Neural progenitor cell (in vitro differentiated cells): ENCODE measurements at places on chromosomes 11 and 22.

DNA sequence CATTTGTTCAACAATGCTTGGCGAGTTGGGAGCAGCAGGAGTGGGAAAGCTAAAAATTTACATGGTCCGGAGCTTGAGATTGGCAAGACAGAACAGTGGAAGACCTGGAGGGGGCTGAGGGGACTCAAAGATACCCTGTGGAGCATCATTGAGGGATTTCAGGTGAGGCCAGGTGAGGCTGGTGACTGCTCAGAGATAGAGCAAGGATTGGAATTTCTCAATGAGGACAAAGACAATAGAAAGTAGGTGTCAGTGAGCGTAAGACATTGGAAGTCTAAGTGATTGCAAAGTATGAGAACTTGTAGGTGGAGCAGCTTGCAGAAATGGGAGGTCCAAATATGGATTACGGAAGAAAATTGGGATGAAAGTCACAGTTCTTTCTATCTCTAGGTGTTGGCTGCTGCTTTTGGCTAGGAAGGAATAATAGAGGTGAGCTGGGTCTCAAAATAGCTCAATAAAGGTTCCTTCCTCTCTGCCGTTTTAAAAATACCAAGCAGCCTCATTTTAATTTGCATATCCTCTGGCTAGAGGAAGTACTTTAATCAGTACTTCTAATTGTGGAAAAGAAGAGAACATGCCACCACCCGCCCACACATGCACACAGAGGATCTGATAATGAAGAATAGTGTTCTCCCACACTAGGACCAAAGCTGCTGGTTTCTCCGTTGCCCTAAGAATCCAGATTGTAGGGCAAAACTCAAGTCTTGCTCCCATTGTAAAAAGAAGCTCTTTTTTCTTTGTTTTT is 41.8 kb upstream of the SORL1-AS1 start:
- no peak overlapping the region for H3K4me3 ChIP-seq
- no peaks in the 10 kb centered on the region for H3K27me3 ChIP-seq
- DNase-seq: no peak
- no peaks in the 10 kb centered on the region for H3K36me3 ChIP-seq
- H3K27ac ChIP-seq: no peak overlapping the region
- H3K4me1 ChIP-seq: peaks cover 40% of the 10 kb centered on the region

DNA sequence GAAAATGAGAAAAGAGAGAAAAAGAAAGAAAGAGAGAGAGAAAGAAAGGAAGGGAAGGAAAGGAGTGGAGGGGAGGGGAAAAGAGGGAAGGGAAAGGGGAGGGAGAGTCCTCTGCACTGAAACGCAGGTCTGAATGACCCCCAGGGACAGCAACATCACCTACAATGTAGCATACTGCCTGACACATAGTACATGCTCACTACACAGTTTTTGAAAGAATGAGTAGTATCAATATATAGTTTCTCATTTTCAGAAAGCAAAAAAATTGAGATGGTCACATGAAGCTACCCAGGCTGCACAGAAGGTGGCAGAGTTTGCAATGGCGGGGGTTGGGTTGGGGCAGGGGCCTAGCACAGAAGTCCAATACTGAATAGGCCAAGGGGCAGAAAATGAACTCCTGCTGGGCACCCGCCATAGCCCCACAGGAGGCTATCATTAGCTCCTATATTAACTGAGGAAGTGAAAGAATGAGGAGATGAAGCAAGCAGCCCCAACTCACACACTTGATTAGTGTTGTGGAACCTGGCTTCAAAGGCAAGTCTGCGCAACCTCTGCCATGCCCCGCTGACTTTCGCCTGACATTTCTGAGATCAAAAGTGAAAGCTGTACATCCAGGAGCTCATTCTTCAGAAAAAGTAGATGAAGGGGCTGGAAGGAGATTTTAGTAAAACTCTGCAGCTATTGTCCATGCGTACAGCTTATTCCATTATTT is 241.2 kb upstream of the SYN3 start:
- peaks cover 15% of the 10 kb centered on the region for H3K4me1 ChIP-seq
- no peaks in the 10 kb centered on the region for H3K36me3 ChIP-seq
- no peak overlapping the region for H3K4me3 ChIP-seq
- DNase-seq: peak; percentile 14
- no peak overlapping the region for H3K27ac ChIP-seq

- no peak overlapping the region for H3K4me3 ChIP-seq
- H3K4me1 ChIP-seq: peaks cover 22% of the 10 kb centered on the region
- DNase-seq: no peak
- H3K27me3 ChIP-seq: peaks cover 94% of the 10 kb centered on the region
Measured at GRCh38 chr11:120208001-120208441, 2.8 kb upstream of the OAF start.

DNA sequence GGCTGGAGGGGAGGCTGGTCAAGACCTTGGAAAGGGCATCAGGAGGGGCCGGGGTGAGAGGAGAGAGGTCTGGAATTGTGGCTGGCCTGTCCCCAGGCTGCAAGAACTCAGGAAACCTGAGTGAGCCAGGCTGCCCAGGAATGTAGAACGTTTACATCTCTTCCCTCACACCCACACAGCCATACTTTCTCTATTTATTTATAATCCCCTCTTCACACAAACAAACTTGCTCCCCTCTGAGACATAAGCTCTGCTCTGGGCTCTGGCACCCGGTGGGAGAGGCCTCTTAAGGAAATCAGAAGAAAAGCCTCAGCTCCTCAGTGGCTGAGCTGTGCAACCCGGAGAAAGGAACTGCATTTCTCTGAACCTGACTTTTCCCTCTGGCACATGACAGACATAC is 5.5 kb downstream of the CHRDL2 start:
- no peak overlapping the region for H3K27ac ChIP-seq
- peaks cover 54% of the 10 kb centered on the region for H3K27me3 ChIP-seq
- H3K36me3 ChIP-seq: no peaks in the 10 kb centered on the region
- no peak overlapping the region for H3K4me3 ChIP-seq

- no peaks in the 10 kb centered on the region for H3K27me3 ChIP-seq
- H3K4me1 ChIP-seq: no peaks in the 10 kb centered on the region
- H3K36me3 ChIP-seq: no peaks in the 10 kb centered on the region
Measured at GRCh38 chr11:114705280-114706024, 27.1 kb downstream of the NXPE2 start.

GRCh38 chr11:118918128-118918685 is 7.5 kb downstream of the BCL9L start:
- no peaks in the 10 kb centered on the region for H3K36me3 ChIP-seq
- peaks cover 98% of the 10 kb centered on the region for H3K4me1 ChIP-seq
- peak overlapping the region; percentile 20 for H3K4me3 ChIP-seq
- H3K27me3 ChIP-seq: no peaks in the 10 kb centered on the region

DNA sequence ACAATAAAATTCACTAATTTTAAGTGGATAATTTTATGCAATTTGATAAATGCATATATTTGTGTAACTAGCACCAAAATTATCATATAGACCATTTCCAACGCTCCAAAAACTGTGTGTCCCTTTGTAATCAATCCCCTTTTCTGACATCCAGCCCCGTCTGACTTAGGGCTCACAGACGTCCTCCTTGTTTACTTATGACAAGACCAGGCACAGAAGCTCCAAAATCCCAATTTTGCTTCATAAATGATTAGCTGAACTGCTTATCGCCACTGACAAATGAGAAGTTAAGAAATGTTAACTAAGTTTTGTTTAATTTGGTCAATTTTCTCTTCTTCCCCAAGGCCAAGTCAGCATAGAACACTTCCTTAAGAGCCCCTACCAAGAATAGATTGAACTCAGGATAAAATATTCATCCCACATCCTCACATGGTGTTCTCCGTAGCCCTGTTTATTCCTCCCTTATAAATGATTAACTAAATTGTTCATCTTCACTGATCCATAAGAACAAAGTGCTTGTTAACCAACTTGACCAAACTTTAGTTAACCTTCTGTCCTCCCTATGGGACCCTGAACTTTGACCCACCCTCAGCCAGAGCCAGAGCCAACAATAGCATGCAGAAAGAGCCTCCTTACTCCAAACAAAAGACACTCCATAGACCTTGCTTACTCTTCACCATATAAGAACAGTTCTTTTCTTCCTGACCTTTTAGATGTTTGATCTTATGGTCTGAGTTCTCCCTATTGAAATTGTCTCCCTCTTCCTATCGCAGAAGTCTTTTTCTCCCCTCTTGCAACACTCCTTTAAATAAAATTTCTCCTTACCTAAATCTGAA is 30.8 kb upstream of the GLYAT start:
- no peaks in the 10 kb centered on the region for H3K36me3 ChIP-seq
- H3K4me1 ChIP-seq: no peaks in the 10 kb centered on the region
- H3K27ac ChIP-seq: no peak overlapping the region

GRCh38 chr11:59556917-59557348 is 45.6 kb downstream of the OR4D9 start:
- H3K27ac ChIP-seq: no peak overlapping the region
- no peaks in the 10 kb centered on the region for H3K36me3 ChIP-seq
- peak; percentile 59 for DNase-seq
- peak overlapping the region; percentile 52 for H3K4me3 ChIP-seq

DNA sequence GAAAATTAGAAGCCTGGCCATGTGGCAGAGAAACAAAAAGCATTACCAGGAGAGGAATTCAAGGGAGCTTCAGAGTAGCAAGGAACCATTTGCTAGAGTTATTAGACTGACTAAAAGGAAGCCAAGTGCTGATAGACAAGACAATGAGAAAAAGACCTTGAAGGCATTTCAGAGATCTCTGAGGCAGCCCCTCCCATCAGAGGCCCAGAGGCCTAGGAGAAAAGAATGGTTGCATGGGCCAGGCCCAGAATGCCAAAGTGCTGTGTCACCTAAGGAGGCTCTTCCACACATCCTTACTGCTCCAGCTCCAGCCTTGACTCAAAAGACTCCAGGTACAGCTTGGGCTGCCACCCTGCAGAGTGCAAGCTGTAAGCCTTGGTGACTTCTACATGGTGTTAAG is 61.8 kb upstream of the POU2AF2 start:
- no peak for DNase-seq
- H3K27ac ChIP-seq: no peak overlapping the region
- no peaks in the 10 kb centered on the region for H3K36me3 ChIP-seq
- H3K4me1 ChIP-seq: no peaks in the 10 kb centered on the region

DNA sequence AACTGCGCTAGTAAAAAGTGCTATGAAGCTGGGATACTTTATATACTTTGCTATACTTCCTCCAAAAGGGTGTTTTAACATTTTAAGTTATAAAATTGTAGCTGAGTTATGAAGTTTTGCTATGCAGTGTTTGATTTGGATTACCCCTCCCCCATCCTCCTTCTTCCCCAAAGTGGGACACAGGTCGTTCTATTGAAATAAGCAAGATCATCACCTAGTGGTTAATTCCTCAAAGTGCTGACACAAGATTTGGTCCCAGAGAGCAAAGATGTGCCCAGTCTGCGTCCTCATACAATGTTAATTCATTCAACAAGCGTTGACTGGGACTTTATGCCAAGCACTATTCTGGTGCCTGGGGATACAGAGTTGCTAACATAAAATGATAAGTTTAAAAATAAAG is 78.5 kb downstream of the SPON1 start:
- H3K27ac ChIP-seq: no peak overlapping the region
- no peak overlapping the region for H3K4me3 ChIP-seq
- DNase-seq: peak; percentile 26

- H3K4me3 ChIP-seq: no peak overlapping the region
- H3K36me3 ChIP-seq: no peaks in the 10 kb centered on the region
- H3K4me1 ChIP-seq: peaks cover 3% of the 10 kb centered on the region
- no peak for DNase-seq
- no peak overlapping the region for H3K27ac ChIP-seq
Measured at GRCh38 chr11:18731441-18731840, 5.5 kb upstream of the IGSF22 start.

DNA sequence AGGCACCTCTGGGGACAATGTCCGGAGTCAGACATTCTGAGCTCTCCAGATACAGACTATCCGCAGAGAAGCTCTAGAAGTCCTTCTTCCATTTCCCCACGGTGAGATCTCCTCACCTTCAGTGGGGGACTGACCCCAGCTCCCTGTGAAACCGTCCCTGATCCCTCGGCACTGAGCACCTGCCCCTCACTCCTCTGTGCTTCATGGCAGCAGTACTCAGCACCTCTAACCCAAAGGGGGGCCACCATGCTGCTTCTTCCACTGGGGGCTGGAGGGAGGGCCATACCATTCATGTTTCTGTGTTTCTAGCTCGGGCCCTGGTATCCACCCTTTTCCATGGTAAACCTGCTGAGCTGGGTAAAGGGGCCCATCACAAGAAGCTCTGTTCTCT is 321.7 kb downstream of the BRD1 start:
- H3K4me3 ChIP-seq: no peak overlapping the region
- no peaks in the 10 kb centered on the region for H3K36me3 ChIP-seq
- H3K4me1 ChIP-seq: no peaks in the 10 kb centered on the region
- H3K27ac ChIP-seq: no peak overlapping the region
- H3K27me3 ChIP-seq: no peaks in the 10 kb centered on the region

GRCh38 chr11:100203789-100204188 is 483.3 kb upstream of the ARHGAP42 start:
- DNase-seq: no peak
- H3K27ac ChIP-seq: no peak overlapping the region
- H3K4me1 ChIP-seq: no peaks in the 10 kb centered on the region
- H3K27me3 ChIP-seq: no peaks in the 10 kb centered on the region
- no peak overlapping the region for H3K4me3 ChIP-seq

DNA sequence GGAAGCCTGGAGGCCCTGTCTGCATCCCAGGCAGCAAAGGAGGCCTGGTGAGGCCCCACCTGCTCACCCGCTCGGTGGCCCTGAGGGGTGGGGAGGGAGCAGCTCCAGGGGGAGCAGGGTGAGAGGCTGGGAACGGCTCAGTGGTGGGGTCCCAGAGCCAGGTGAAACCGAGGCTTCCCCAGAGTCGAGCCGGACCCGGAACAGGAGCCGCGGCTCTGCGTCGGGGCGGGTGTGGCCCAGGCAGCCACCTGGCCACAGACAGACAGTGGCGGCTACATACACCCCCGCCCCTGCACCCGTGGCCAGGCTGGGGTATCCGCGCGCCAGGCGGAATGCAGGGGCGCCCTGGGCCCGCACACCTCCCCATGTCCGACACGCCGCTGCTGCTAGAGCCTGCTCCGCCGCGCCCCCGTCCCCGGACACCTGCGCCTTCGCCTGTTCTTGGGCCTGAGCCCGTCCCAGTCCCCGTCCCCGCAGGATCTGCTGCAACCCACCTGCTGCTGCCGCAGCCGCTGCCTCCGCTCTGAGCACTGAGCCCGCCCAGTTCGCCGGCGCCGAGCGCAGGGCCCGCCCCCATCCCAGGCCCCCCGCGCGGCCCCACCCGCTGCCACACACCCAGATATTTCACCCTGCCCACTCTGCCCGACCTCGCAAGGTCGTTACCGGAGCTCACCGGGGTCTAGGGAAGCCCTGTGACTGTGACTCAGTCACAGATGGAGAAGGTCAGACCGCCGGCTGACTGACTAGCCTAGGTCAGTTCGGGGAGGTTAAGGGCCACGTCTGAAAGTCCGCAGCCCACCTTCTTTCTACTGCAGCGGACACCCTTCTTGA is at the start of gene SLC7A4:
TSS of gene SLC7A4 (minus strand) at position 525 of the 831 bp plus-strand sequence. CDS start 749 bp downstream, outside the sequence.
- no peaks in the 10 kb centered on the region for H3K36me3 ChIP-seq
- H3K27me3 ChIP-seq: peaks cover 54% of the 10 kb centered on the region
- no peak within 1 kb of the TSS for H3K27ac ChIP-seq
- DNase-seq: peak; percentile 59
- H3K4me3 ChIP-seq: peak within 1 kb of the TSS; percentile 54

DNA sequence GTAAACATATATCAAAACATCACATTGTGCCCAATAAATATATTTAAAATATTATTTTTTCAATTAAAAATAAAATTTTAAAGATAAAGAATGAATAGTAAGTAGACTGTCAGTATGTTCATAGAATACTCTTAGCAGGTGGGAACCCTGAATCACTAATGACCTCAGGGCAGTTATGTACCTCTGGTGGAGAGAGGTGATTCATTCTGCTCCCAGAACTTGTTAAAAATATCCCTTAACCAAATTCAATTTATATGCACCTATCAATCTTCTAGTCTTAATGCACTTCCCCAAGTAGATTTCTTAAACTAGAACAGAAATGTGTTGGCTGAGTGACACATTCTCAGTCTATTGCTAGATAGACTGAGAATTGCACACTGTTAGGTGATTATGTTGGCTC is 183.9 kb upstream of the SYN3 start:
- no peak overlapping the region for H3K4me3 ChIP-seq
- H3K27me3 ChIP-seq: peaks cover 24% of the 10 kb centered on the region
- H3K27ac ChIP-seq: no peak overlapping the region
